ENCODE measurements at places on chromosomes 16 and 17. TPM values are rescaled to one million over a fixed set of nuclear protein-coding genes. Genes with fewer than 3 reads are reported as not detected.

Gene GP1BA
- not detected for total RNA-seq

Gene TP53TG3B
- total RNA-seq: not detected

Gene MPG
- 62.8 TPM for total RNA-seq

Gene MAPT
- total RNA-seq: 0.66 TPM

Gene TNFRSF13B
- total RNA-seq: not detected

Gene KRT20
- total RNA-seq: not detected

Gene KRTAP4-12
- total RNA-seq: not detected

Gene SOST
- not detected for total RNA-seq

Gene KRT39
- total RNA-seq: not detected

Gene KRTAP2-1
- total RNA-seq: not detected

Gene ITGAX
- 1.2 TPM for total RNA-seq

Gene WDR59
- 56.1 TPM for total RNA-seq

Gene MPP2
- not detected for total RNA-seq

Measured in MCF 10A (cell line).